RCC 7860 (cell line): ENCODE measurements at places on chromosomes 5 and 9.

GRCh38 chr5:98309785-98310598 is 463.5 kb upstream of the RGMB start:
- peak; percentile 97 for DNase-seq

GRCh38 chr5:3006961-3007551 is 255.6 kb upstream of the IRX2 start:
- DNase-seq: no peak

DNA sequence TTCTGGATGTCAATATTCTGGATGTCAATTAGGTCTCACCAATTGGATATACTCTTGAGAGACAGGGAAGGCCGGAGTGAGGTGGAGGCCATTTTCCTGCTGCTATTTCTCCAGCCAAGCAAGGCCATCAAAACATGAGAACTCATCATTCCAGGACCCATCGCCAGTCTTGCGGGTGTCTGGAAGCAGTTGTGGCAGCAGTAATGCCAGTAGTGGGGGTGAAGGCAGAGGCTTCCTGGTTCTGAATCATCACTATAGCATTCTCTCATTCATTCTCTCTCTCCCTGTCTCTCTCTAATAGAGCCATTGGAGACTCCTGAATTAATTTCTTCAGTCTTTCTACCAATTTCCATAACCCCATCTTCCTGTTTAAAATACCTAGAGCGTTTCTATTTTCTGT is 71.8 kb downstream of the EGFLAM start:
- DNase-seq: peak; percentile 81

DNA sequence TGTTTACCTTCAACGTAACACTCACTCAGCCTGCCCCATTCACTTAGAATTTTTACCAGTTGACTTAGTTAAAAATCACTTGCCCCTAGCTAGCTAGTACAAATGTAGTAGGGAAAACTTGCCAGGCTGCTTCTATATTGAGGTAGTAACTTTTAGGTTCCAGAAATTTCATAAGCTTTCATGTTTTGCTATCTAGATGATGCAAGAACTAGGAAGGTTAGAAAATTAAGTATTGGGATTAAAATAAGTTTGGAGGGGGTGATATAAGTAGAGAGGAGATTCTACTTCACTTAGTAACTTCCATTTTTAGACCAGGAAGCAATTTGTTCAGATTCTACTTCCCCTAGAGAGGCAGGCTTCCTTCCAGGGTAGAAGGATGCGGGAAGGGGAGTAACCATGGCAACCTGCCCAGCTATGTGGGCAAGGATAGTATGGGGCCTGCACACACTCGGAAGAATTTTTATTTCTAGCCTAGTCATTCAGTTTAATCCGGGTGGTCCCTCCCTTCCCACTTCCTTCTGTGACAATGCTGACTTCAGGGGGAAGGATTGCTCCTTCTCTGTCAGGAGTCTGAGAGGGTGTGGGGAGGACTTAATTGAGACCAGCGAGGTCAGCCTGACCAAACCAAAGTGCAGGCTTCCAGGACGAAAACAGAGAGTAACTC is 4.2 kb downstream of the DAB2 start:
- DNase-seq: peak; percentile 95

DNA sequence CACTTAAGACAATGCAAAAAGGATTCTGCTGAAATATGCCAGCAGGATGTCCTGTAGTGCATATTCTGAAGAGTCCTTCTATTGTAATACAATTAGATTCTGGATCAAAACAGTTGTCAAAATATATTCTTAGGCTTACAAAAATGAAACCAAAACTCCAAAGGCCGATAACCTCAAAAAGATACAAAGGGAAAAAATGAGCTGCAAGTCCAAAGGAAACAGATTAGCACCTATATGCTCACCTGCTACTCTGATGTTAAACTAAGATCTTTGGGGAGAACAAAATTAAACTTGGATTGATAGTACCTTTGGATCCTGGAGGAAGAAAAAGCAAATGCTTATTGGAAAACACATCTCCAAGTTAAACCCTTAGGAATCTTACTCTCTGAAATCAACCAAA is 397.1 kb downstream of the SPATA31D1 start:
- no peak for DNase-seq

DNA sequence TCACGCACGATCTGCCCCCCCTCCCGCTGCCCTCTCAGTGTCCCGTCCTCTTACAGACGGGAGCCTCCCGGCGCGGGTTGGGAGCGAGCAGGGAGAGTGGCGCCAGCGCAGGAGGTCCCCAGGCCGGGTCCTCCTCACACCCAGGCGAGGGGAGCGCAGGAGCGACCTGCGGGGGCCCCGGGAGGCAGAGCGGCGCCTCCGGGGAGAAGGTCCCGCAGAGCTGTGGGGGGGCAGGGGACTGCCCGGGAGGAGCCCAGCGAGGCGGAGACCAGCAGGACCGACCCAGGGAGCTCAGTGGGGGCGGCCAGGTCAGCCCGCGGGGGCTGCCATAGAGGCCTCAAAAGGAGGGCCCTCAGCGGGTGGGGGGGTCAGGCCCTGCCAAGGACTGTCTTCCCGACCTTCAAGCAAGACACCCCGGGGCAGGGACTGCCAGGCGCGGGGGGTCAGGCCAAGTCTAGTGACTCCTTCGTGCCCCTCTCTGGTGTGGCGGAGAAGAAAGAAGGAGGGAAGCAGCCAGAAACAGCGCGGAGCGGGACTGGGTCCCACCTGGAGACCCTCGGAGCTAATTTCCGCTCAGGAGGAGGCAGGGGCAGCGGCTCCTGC is 123.3 kb upstream of the ERCC6L2 start:
- no peak for DNase-seq

DNA sequence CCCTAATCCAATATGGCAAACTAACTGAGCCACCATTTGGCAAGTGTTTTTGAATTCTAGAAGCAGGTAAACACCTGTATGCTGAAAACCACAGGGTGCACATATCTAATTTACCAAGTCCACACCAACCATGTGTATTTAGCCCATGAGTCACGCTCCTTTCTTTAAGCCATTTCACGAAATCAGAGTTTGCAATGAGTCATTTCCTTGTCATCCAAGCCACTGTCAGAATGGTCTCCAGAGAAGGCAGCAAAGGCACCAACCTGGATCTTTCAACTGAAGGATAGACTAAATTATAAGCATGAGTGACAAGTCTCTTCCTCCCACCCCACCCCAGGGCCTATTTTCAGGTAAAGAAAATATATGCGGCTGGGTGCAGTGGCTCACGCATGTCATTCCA is 110.0 kb downstream of the PAX5 start:
- peak; percentile 85 for DNase-seq

- peak; percentile 98 for DNase-seq
These were observed 42.5 kb upstream of the GADD45G start for GRCh38 chr9:89562186-89562814.

DNA sequence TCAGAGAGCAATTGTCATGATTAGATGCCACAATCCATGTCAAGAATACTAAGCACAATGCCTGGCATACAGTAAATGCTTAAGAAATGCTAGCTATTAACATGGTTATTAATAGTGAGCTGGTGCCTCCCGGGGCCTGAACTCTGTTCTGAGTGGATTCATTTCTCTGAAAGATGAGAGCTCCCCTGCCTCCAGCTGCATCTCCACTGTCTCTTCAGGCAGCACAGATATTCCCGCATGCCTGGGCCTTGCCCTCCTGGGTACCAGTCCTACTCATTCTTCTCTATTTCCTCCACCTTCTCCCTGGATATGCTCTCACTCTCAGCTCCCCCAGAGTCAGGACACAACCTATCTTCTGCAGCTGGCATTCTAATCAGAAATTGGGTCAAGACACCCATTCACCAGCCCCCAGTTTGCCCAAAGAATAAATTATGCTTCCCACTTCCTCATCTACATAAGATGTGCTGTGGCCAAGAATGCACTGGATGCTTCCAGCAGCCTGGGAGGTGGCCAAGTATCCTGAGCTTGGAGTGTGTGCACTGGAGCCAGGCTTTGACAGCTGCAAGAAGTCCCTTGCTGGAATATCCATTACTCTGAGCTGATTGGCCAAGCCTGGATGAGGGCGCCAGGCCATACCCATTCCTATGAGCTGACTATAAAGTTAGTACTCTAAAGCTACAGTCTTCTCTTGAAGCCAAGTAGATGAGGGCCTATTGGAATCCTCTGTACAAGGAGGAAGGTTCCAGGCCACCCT is 669.0 kb downstream of the ACTL7B start:
- DNase-seq: no peak

DNA sequence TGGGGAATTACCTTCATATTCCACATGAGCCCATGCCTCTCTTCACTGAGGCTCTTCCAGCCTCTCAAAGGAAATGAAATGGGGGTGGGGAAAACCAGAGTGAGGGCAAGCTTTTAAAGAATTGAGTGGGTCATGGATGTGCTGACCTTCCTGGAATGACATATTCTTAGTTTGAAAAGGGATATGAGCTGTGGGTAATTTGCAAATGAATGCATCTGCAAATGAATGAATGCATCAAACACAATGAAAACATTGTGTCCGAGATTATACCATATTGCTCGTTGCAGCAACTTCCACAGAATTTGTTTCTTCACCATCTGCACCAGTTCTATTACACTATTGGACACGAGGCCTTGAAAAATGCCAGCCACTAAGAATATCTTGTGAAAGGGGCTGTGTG is 198.6 kb upstream of the CDH6 start:
- no peak for DNase-seq

DNA sequence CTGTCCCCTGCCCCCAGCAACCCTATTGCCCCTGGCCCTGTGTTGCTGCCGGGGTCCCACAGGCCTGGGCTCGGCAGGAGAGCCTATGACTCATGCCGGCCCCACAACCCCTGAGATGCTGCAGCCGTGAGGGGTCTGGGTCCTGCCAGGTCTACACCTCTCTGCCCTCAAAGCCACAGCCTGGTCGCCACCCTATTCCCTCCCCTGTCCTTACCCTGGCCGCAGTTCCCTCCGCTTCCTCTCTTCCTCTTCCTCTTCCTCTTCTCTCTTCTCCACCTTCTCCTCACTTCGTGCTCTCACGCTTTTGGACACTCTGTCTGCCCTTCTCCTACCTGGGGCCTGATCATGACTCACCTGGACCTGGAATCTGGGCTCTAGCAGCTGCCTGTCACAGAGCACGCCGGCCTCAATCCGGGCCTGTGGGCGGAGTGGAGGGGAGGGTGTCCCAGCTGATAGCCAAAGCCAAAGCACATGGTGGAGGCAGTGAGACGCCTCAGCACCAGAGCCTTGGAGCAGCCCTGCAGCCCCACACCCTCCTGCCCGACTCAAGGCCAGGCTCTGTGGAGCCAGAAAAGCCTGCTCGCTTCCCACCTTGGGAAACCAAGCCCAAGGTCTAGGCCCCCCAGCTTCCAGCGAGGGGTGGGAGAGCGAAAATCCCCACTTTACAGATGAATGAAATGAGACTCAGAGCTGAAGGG is 26.8 kb upstream of the CSF1R start:
- no peak for DNase-seq

GRCh38 chr9:512555-513272 is 298.0 kb downstream of the DOCK8 start:
- no peak for DNase-seq

- DNase-seq: no peak
These were observed 1098.8 kb downstream of the DTWD2 start for GRCh38 chr5:117889596-117889995.

- DNase-seq: no peak
These were observed 30.5 kb downstream of the SLC9A3 start for GRCh38 chr5:493758-494157.

DNA sequence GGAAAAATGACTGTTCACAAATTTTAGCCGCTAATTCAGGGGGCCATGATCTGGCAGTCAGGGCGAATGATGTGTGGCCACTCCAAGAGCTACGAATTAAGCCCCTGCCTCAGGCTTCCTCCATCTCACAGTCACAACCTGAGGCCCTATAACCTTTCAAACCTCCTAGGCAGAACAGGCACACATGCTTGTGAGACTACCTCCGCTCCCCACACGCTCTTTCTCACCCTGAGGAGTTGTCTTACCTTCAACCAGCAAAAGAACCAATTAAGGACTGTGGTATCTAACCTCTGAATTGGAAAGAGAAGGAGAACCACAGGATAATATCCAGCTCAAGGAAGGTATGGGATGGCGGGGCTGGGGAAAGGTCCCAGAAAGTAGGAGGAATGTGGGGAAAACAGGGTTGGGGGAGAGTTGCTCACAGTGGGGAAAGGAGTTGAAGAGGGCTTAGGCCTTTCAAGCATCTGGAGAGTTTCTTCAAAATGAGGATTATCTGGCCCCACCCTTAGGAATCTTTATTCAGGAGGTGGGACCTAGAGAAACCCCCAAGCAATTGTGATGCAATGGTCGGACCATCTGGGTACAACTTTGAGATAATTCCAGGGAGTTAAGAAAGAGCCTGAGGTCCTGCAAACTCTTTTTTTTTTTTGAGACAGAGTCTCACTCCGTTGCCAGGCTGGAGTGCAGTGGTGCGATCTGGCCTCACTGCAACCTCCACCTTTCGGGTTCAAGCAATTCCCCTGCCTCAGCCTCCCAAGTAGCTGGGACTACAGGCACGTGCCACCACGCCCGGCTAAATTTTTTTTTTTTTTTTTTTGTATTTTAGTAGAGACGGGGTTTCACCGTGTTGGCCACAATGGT is 5.5 kb downstream of the PCDH1 start:
- DNase-seq: no peak

DNA sequence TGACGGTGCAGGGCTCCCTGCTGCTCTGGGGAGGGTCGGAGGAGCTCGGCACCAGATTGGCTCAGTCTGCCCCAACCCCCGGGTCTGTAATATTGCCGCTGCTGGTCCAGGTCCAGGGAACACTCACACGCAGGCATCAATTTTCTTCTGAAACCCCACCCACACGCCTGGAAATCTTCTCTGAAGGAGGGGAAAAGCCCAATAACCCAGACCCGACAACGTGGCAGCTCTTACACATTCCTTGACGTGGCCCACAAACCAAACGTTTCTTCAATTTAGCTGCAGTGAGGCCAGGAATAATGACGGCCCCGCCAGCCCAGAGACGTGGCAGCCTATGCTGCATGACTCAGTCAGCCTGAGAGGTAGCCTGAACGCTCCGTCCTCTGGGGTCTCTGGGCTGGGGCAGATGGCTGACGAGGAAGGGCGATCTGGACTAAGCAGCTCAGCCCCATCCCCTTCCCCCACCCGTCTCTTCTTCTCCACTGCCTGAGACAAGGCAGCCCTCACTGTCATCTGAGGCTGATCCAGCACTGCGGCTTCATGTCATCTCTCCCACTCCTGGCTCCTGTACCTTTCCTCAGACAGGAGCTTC is 9.9 kb upstream of the SPARC start:
- no peak for DNase-seq

- no peak for DNase-seq
These were observed 226.5 kb downstream of the ASTN2 start for GRCh38 chr9:117188394-117188793.

DNA sequence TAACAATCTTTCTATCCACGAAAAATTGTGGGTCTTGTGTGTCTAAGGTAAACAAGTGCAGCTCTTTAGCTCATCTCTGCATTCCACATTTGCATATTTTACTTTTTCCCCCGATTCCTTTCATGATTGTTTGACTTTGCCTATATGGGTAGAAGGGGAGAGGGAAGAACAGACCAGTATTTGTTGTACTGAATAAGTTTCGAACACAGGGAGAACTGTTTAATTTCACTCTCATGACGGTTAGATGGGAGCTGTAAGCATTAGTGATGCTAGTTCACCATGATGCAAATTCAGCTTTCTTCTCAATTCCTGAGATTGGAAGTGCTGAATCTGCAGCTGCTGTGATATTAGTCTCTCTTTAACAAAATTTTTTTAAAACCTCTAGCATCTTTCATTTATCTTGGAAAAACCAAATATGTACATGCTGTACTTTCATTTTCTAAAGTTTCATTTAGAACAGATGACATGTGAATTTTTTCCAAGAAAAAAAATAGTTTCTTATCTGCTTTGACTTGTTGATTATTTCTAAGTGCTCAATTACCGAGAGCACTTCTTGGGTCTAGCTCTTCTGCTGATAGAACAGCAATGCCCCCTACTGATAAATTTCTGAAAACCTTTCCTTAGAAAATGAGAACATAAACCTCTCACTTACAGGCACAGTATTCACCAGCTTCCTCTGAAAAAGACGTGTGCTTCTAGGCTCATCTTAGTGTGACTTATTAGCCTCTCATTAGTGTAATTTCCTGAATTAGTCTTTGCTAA is 149.5 kb downstream of the BAAT start:
- DNase-seq: peak; percentile 31
